Activated T-cell treated with anti-CD3 and anti-CD28 coated beads, Interleukin-2, amount 50 U/mL, for 72 hours (primary cell): ENCODE measurements at places on chromosomes 2 and 18. TPM values are rescaled to one million over a fixed set of nuclear protein-coding genes. Genes with fewer than 3 reads are reported as not detected.
A peak's percentile ranks its signal among the peaks of the same experiment; 100 is the strongest.

GRCh38 chr2:130307850-130308249 is 34.8 kb upstream of the IMP4 start:
- no peak overlapping the region for H3K27ac ChIP-seq
- peaks cover 19% of the 10 kb centered on the region for H3K27me3 ChIP-seq
- no peak for DNase-seq
- no peaks in the 10 kb centered on the region for H3K4me1 ChIP-seq
- no peak overlapping the region for H3K4me3 ChIP-seq

- H3K4me1 ChIP-seq, result peaks cover 66% of the 10 kb centered on the region
- H3K4me3 ChIP-seq, result no peak overlapping the region
- no peaks in the 10 kb centered on the region for H3K27me3 ChIP-seq
- peak overlapping the region; percentile 38 for H3K27ac ChIP-seq
- DNase-seq, result no peak
Measured at GRCh38 chr2:64201151-64201550, 56.9 kb upstream of the PELI1 start.

DNA sequence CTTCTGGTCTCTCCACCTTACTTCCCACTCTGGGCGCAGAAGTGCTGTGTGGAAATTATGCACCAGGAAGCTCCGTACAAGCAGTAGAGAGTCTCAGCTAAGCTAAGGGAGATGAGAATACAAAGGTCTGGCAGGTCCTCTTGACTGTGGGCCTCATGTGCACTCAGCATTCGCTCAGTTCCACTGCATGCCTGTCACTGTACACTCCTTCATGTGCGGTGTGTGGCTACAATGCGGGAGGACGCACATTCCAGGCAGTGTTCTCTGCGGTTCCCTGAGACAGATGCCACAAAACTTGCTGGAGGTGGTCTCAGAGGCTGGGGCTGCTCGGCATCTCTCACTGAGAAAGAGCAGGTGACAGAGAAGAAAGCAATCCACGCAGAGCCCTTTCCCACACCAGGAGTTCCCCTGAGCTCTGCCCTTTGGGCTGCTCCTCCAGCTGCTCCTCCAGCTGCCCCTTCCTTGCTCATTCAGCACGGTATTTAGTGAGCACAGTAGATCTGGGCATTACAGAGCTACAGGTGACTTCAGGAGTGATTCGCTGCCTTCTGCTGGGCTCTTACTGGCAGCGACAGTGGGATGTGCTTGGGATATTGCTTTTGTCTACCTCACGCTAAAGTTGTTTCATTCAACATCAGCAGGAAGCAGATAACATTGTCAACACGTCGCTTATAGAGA is 176.6 kb downstream of the SH3RF3 start:
- H3K27ac ChIP-seq, result no peak overlapping the region
- H3K36me3 ChIP-seq, result no peaks in the 10 kb centered on the region
- no peak overlapping the region for H3K4me3 ChIP-seq
- H3K27me3 ChIP-seq, result no peaks in the 10 kb centered on the region

DNA sequence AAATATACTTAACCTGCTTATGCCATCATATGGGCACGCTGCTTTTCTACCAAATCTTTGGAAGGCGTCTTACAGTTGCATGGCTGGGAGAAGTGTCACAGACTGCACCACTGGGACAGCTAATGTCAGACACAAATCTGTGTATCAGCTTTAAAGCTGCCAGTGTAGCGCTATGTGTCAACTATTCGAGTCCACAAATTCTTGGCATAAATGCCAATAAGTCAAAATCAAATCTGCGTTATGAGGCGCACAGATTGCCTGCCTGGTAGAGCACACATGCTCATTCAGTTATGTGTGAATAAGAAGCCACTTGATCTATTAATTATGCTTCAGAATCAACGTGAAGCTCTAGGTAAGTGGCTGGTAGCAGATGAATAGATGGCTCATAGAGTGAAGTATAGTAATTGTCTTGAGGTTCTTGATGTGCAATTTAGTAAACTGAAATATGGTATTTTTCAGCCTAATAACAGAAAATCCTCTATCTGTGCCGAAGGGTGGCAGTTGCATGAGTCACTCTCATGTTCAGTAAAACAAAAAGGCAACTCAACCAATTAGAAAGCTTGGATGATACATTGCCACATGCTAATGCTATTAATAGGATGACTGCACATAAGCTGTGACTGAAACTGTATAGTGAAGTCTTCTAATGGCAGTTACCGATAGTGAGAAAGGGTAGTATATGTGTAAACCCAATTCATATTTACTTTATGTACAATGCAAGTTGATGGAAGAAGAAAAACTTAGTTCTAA is 52.0 kb downstream of the DCC start:
- no peaks in the 10 kb centered on the region for H3K36me3 ChIP-seq
- no peaks in the 10 kb centered on the region for H3K27me3 ChIP-seq
- H3K4me3 ChIP-seq, result no peak overlapping the region
- no peak for DNase-seq

DNA sequence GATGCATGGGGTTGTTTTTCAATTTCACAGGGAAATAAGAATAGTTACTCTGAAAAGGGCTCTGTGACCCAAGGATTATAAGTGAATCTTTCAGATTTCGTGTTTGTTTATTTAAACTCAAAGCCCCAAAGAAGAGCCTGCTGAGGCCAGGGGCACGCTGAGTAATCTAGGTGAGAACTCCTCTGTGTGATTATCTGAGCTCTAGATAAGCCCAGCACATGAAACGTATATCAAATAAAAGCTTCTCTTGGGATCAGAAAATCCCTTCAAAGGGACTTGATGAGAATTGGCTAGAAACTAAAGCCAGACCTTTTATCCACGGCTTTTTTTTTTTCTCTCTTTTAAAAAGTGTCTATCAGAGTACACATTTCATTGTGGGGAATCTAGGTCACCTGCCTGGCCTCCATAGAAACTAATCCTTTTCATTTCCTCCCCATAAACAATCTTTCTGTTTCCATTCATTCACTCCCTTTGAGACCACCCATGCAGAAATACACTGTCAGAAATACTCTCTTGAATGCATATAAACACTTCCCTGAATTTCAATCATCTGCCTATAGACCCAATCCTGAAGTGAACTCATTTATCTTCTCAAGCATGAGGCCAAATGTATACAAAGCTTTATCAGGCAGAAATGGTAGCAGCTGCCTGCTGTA is 137.4 kb downstream of the RIT2 start:
- no peaks in the 10 kb centered on the region for H3K36me3 ChIP-seq
- H3K4me3 ChIP-seq, result no peak overlapping the region
- no peak overlapping the region for H3K27ac ChIP-seq

GRCh38 chr2:43222475-43223309 is 3.7 kb downstream of the ZFP36L2 start:
- peak overlapping the region; percentile 95 for H3K27ac ChIP-seq
- peaks cover 54% of the 10 kb centered on the region for H3K4me1 ChIP-seq
- no peaks in the 10 kb centered on the region for H3K27me3 ChIP-seq
- H3K36me3 ChIP-seq, result peaks cover 27% of the 10 kb centered on the region

Gene SLC8A1
- total RNA-seq, result 1.9 TPM
